ENCODE measurements at places on chromosomes 4 and X.

- DNase-seq = no peak
These were observed 1.8 kb upstream of the GPR82 start for GRCh38 chrX:41722214-41722613.

DNA sequence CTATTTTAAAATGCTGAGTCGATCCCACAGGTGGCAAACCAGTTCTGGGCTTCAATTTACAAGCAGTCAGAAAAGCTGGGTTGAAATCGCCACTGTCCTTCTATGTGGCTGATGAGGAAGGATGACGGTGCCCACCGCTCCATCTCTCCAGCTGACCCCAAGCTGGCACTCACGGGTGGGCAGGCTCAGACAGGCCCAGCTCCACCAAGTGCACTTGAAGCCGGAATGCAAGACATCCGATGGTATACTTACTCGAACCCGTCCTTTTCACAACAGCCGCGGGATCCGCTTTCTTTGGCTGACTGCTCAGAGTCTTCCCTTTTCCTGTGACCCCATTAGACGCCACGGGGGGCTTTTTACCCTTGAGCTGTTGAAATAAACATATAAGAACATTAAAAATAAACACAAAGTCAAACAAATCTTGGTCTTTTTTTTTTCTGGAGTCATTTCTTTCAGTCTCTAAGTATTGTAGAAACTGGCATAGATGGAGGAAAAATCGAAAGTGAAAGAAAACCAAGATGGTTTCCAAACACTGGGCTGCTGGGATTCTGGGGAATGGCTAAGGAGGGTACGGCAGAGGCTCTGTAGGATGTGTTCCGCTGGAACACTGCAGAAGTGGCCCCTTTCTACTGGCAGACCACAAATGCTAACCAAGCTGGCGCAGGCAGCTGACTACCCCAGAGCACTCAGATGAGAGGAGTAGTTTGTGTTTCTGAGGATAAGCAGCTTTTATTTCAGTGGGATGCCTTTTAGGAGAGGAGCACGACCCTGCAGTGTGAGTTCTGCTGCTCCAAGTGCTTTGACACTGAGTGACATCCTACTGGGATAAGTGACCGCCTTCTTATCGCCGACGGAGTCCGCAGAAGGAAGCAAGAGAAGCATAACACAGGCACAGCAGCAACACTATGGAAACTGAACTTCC is 160.9 kb downstream of the AFAP1 start:
- DNase-seq = no peak

- DNase-seq = no peak
These were observed 61.9 kb downstream of the ADAMTS3 start for GRCh38 chr4:72507167-72507566.

DNA sequence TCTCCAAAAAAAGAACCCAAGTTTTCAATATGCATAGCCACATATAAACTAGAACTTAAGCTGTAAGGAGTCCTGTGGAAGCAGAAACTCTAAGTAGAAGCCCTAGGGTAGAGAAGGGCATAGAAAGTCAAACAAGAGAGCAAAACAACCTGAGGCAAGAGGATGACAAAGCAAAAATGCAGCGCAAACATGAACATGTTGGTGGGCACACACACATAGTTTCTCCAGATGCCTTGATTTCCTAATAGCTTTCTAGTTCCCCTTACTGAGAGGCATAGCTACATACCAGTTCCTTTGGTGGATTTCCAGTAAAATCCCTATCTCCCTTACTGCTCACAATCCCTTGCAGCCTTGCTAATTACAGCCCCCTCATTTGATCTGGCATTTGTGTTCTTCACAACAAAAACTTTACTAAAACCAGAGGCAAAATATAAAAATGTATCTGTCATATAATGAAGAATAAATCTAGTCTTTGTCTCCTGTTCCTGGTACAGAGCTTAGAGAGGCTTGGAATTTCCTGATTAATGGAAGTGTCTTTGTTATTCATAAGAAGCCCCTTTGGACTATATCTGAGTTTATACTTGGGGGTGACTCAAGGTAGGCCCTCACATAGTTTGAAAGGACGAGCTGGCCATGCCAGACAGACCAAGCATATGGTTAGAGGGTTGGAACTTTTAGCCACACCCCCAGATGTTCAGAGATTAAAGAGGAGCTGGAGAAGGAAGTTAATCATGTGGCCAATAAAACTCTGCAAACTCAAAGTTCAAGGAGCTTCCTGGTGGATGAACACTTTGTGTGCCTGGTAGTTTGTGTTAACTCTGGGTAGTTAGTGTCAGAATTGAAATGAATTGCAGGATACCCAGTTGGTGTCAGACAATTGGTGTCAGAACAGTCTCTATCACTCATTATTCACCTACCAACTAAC is 52.7 kb upstream of the ZCCHC13 start:
- DNase-seq = no peak

- no peak for DNase-seq
These were observed 41.1 kb upstream of the AFF2 start for GRCh38 chrX:148459343-148459742.

- no peak for DNase-seq
These were observed 74.8 kb downstream of the COX18 start for GRCh38 chr4:72994670-72995069.

GRCh38 chrX:104253567-104254441 is 929 bp downstream of the ESX1 start:
- no peak for DNase-seq

- DNase-seq = no peak
These were observed 1203.1 kb downstream of the PCDH18 start for GRCh38 chr4:136329042-136329662.

- no peak for DNase-seq
These were observed 32.9 kb downstream of the PIGG start for GRCh38 chr4:531721-532565.

DNA sequence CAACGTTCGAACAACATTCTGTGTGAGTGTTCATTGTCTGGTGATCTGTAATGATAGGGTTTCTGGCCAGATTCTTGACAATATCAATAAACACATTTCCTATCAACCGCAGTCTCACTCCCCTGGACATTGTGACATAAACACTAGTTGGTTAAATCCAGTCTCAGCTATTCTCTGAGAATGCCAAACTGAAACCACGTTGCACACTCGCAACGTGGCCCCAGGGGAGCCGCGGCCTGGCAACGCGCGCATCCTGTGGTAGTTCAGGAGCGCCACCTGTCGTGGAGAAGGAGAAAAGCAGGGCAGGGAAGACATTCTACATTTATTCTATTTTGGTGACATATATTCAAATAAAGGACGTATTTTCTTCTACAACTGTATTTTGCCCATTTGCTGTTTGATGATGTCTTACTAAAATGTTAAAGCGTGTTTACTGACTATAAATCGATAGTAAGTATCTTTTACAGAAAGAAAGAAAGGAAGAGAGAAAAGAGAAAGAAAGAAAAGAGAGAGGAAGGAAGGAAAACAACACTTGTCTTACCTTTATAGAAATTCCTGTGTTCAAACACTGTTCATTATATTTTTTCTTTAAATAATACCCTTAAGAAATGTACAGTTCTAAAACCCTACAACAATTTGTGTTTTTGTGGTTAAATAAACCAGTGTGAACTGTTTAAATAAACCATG is 738.3 kb upstream of the FRG1 start:
- DNase-seq = peak; percentile 23

DNA sequence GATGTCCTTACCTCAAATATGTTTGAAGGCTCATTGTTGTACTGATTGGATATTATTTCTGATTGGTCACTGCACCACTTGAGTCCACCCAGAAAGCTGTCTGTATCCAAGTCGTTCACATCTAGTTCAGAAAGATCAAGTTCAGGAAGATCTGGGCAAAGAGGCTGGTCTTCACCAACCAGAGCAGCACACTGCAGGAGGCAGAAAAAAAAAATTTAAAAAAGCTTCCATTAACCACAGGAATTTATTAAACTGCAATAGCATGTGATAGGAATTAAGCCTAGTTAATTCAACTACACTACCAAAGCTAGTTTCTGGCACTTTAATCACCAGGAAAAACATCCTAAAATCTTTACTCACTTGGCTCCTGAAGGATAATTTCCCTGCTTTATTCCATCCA is 5.1 kb downstream of the PPARGC1A start:
- no peak for DNase-seq

DNA sequence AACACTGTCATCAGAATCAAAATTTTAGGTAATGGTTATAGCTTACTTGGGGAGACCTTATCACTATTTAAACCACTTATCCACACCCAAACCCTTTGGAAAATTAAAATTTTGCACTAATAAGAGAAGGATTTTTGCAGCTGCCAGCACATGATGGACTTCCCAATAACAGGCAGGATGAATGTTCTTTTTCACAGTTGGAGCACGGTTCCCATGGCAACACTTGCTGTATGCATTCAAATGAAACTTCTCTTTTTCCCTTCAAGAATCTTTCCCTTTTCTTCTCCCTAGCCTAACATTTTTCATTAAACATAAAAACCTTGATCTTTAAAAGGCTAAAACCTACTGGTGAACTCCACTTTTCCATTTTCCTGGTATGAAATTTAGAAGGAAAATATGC is 768.2 kb downstream of the KCTD8 start:
- DNase-seq = no peak

DNA sequence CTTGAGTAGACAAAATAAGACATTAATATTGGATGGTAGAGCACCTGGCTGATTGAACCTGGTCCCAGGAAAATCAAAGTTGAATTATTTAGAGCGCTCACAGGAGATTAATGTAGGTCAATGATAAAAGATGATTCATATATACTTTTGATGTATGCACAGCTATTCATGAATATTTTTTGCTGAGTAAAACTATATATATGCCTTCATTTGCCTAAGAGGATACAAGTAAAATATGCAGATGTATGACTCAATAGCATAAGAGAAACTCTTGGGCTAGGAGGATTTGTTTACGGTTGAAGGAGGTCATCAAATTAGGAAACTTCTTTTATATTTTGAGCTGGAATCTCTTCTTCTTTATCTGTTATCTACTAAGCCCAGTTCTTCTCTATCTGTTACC is 202.7 kb upstream of the HS3ST1 start:
- no peak for DNase-seq

Data from amniotic stem cell (primary cell).